ENCODE measurements at places on chromosomes 2 and 18. TPM values are rescaled to one million over a fixed set of nuclear protein-coding genes. Genes with fewer than 3 reads are reported as not detected.

SMC6 gene
- total RNA-seq: 22.0 TPM

ANKRD53 gene
- total RNA-seq: not detected

PDE1A gene
- 16.3 TPM for total RNA-seq

OTOS gene
- total RNA-seq: not detected

TCF7L1 gene
- total RNA-seq: 0.65 TPM

AQP12A gene
- total RNA-seq: not detected

SOX11 gene
- under 0.01 TPM for total RNA-seq

PKDCC gene
- 9.9 TPM for total RNA-seq

CYP1B1 gene
- total RNA-seq: 56.0 TPM

DSC2 gene
- not detected for total RNA-seq

NPPC gene
- total RNA-seq: not detected
